NCI-H1105 treated with DMSO at 0.1 percent for 48 hours (cell line): ENCODE measurements at places on chromosomes 7 and 10.

- no peak for DNase-seq
Observed at GRCh38 chr7:108138911-108139310, 8.8 kb upstream of the LAMB4 start.

DNA sequence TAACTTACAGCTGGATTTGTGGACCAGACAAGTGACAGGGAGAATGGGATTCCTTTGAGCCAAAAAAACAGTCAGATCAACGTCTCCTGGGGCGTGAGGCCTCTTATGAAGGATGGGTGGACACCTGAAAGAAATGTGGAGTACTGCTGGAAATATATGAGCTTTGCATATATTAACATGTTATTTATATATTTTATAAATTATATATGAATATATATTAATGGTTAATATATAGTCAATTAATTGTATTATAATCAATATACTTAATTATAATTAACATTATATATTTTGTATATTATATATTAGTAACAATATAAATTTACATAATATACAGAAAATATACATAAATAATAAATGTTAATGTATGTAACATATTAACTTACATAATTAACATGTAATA, 57.5 kb downstream of the CACNB2 start:
- DNase-seq = no peak

DNA sequence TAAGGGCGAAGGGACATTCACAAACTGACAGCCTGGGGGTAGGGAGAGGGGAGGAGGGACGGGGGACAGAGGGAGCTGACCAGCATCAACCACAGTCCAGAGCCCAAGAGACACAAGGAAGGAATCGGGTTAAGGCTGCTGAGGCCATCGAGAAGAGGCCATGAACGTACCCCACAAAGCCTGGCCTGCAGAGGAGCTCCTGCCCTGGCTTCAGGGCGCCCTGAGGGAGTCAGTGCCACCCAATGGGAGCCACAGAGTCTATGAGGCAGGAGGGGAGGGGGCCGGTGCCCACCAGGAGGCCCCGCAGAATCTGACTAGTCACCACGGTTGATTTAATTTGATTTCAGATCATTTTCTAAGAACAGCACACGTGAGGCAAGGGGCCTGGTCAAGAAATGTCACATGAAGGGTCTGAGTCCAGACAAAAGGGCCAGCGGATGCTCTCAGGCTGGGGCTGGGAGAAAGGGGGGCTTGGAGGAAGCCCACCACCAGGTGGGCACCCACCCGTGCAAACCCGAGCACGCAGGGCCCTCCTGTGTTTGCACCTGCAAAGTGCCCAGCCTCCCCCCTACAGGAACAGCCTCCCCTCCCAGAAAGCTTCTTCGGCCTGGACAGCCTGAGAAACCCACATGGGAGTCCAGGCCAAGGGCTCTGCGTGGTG, 40.4 kb downstream of the CAMK2B start:
- no peak for DNase-seq

DNA sequence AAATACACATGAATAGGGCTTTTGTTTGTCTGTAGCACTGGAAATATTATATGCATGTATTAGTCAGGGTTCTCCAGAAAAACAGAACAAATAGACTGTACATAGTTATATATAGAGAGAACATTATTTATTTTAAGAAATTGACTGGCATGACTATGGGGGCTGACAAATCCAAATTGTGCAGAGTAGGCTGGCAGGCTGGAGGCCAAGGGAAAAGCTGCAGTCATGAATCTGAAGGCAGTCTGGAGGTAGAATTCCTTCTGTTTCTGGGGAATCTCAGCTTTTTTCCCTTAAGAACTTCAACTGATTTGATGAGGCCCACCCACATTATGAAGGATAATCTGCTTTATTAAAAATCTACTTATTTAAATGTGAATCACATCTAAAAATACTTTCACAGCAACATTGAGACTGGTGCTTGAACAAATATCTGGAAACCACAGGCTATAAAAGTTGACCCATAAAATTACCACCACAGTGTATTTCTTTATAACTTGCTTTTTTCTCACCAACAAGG, 344.2 kb upstream of the KIAA1217 start:
- no peak for DNase-seq

- DNase-seq = no peak
Observed at GRCh38 chr7:68269405-68269804, 1272.8 kb downstream of the TYW1 start.

DNA sequence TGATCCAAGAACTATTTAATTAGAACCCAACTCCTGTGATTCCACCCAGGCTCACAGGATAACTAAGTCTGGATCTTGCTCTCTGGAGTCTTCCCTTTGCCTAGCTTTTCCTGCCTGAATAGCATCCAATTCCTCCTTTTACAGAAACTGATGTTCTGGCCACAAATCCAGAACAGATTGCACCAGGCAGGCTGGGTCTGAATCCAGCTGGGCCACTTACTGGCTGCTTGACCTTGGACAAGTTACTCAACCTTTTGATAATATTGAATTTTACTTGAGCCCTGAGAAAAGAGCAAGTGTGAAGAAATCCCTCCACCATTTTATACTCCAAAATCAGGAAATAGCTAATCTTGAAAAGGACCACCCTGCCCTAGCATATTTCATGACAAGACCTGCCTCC, 55.5 kb upstream of the SLC35G1 start:
- DNase-seq = no peak

GRCh38 chr7:33820206-33820605, 85.1 kb upstream of the BMPER start:
- DNase-seq = no peak

- no peak for DNase-seq
Observed at GRCh38 chr7:29955799-29956486, 33.7 kb downstream of the SCRN1 start.

GRCh38 chr7:147485660-147486210, 1104.8 kb upstream of the C7orf33 start:
- peak; percentile 87 for DNase-seq

DNA sequence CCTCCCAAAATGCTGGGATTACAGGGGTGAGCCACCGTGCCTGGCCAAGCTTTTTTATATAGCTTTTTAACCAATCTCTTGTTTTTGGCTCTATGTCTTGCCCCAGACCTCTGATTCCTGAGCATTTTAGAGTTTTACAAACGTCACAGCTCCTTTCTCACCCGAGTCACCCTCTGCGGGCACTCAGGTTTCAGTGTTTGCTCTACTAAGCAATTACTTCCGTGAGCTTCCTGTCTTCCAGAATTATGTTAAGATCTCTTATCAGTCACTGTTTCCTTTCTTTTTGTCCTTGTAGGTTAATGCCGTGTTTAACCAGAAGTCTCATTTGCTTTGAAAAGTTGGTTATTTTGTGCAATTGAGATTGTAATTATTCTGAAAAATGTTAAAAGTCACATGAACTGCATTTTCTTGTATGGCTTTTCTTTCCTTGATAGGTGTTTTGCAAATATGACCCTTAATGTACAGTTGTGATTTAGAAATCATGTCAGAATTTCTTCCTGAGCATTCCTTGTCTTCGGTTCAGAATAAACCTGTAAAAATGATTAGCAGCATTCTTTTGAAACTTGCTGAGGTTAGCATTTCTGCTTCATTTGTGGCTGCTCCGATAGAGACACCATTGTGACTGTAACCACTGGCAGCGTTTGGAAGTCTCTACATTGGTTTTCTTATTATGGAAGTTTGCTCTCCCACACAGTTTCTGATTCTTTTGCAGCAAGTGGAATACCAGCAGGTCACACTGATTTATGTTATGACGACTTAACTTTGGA, 4.5 kb upstream of the HKDC1 start:
- no peak for DNase-seq

DNA sequence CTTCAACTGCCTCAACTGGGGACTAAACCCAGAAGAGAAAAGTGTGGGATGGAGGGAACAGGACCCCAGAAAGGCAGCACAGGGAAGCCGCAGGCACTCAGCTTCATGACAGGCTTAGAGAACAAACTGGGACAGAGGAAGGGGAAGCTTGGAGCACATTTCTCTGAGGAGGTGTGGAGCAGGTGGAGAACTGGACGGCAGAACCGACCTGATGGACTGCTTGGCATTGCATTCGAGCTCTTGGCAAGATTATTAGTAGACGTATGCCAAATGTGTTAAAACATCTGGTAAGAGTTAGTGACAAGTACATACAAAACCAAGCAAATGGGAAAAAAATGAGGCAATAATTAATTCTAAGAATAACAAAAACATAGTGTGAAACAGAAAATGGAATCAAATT, 335.7 kb downstream of the SFMBT2 start:
- no peak for DNase-seq

DNA sequence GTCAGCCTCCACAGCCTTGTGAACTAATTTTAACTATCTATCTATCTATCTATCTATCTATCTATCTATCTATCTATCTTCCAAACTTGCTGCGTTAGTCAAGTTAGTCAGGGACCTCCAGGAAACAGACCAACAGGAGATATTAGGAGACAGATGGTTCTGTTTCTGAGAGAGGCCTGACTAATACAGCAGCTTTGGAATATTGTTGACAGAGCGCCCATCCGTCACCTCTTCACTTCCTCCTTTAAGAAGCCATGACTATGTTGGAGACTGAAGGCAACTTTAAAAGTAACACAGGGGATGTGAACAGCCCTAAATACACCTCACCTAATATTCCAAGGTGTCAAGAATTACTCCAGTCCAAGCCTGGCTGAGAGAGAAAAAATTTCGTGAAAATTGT, 280.9 kb upstream of the IGFBP3 start:
- no peak for DNase-seq

DNA sequence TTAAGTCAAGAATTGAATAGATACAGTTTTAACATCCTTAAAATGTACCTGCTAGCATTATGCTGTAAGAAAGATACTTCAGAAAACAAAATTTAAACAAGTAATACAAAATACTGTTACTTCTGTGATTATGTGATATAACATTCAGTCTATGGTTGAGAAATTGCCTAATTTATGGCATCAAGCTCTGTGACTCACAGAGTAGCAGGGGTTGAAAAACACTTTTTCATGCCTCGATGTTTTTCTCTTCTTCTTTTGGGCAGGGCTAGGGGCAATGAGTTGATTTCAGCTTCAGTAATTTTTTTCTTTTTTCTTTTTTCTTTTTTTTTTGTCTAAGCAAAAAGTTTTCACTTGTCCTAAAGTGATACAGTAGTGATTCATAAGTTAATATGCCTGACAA, 209.2 kb downstream of the MBL2 start:
- DNase-seq = no peak

DNA sequence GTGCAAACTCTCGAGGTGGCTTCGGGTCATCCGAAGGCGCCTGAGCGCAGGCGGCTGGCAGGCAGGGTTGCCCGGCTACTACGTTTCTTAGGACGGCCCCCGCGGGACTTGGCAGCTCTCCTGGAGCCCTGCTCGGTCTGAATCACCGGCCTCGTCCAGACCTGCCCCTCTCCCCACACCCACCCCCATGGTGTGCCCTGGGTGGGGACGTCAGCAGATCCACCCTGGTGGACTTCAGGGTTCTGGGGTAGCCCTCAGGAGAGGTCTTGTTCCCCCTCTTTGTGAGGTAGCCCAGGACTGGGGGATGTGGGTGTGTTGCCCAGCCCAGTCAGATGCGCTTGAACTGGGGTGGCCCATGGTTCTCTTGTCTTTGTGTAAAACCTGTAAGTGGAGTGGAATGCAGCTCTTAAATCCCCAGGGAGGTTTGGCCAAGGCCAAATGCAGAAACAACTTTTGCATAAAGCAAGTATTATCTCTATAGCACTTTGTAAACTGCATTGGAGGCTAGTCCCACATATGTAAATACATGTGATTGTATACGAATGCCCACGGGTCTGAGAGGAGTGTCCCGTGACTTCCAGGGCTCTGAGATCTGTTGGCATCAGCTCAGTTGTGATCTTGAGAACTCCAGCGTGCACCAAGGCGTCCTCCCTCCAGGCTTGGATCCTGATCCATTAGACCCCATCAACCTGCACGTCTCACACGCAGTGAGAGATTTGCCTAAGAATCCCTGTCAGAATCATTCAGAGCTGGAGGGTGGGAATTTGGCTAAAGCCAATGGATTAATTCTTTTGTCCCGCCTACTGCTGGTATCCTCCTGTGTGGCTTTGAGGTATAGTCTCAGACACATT, 1.8 kb downstream of the PFKFB3 start:
- DNase-seq = no peak

DNA sequence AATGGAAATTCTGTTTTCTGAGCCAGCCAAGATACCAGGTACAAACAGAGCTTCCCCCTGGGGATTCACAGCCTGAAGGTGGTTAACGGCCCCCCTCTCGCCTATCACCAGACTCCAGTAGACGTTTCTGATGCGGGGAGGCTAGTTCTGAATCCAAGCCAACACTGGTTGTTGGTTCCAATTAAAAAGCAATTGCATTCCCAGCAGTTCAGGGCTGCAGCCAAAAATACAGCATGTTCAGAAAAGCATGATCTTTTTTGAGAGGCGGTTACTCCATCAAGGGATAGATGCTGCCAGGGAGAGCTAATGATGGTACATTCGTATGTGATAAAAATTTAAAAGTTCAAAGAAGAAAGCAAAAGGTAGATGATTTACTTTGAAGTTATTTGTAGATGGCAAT, 481.0 kb downstream of the GALNT17 start:
- DNase-seq = peak; percentile 40

GRCh38 chr7:28123752-28124151, 56.8 kb downstream of the JAZF1 start:
- DNase-seq = no peak

- DNase-seq = no peak
Observed at GRCh38 chr7:99105756-99106155, 38.2 kb downstream of the SMURF1 start.

DNA sequence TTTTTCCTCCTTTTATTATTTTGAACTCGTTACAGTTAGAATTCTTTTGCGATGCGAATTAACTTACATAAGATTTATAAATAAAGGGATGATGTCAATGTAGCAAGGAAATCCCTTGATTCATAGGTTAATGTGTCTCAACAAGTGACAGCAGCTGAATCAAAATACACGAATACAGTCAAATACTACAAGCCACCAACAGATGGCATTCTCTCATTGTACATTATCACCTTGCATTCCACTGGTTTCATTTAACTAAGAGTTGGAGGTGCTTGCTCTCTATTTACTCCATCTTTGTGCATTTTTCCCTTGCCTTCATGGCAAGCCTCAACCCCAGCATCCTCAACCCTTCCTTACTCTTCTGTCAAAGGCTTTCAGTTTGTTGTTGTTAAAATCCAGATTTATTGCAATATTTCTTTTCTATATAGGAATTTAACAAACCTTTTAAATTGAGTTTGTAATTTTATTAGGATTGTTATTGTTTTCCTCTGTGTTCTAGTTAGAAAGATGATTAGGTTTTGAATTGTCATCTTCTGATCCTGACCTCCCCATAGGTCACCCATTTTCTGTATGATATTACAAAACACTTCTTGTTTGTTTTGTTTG, 78.3 kb downstream of the SLC25A40 start:
- DNase-seq = peak; percentile 73

GRCh38 chr10:14648946-14649345, 125.8 kb downstream of the FAM107B start:
- DNase-seq = no peak
